ENCODE measurements at places on chromosomes 3 and 15.
A peak's percentile ranks its signal among the peaks of the same experiment; 100 is the strongest.

DNA sequence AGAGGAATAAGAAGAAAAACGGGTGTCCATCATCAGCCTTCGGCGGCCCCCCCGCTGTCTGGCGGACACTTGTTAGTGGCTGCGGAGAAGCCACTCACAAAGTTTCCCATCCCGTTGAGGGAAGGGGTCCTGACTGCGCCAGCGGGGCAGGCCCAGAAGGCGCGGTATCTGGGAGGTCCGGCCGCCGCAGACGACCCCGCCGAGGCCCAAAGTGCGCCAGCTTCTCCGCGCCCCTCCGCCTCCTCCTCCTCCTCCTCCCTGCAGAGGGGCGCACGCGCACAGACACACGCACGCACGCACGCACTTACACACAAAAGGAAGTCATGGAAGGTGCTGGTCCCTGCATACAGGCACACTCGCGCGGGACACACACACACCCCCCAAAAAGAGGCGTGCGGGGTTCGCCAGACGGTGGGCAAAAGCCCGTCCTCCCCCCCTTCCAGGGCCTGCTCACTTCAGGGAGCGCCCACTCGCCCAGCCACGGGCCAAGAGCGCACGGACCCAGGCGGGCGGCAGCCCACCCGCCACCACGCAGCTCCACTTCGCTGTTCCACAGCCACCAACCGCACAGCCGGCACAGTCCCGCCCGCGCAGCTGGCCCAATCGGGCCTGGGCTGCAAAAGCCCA lies 18.0 kb downstream of the ZNF148 start:
- DNase-seq, result peak; percentile 79

- DNase-seq, result no peak
Observed at GRCh38 chr3:146781606-146782005, 176.5 kb upstream of the PLSCR5 start.

- no peak for DNase-seq
Observed at GRCh38 chr15:60358935-60359682, 38.7 kb downstream of the ANXA2 start.

GRCh38 chr3:133956353-133956752 lies 60.7 kb upstream of the RAB6B start:
- no peak for DNase-seq

- DNase-seq, result no peak
Observed at GRCh38 chr3:9765865-9766264, 3.9 kb downstream of the CAMK1 start.

DNA sequence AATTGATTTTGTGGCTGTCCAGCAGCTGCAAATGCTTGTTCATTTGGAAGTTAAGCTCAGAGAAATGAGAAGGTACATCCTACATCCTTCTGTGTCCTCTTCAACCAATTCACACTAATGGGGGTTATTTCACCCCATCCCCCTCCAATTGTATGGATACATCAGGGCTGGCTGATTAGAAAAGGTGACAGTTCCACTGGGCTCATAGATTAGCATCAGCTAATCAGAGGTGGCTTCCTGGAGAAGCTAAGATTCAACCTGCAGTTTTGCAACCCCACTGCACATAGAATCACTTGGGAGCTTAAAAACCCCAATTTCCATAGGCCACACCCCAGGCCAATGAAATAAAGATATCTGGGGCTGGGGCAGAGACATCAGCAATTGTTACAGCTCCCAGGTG lies 217.7 kb upstream of the TLE3 start:
- no peak for DNase-seq

DNA sequence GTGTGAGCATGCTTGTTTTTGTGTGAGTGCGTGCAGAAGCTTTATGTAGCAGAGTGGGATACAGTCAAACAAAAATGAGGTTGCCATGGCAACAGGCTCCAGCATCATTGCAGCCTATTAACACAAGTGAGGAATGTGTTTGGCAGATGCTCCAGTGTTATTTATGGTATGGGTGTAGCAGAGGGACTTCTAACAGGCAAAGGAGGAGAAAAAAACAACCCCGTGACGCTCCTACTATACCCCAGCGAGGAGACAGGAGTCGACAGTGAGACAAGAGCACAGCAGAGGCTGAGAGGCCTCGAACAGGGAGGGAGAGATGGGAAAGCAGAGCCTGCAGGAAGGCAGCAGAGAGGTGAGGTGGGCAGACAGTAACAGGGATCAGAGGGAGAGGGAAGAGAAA lies 4.9 kb downstream of the ADCY5 start:
- DNase-seq, result no peak

- no peak for DNase-seq
Observed at GRCh38 chr3:65020281-65021160, 332.7 kb upstream of the ADAMTS9 start.

DNA sequence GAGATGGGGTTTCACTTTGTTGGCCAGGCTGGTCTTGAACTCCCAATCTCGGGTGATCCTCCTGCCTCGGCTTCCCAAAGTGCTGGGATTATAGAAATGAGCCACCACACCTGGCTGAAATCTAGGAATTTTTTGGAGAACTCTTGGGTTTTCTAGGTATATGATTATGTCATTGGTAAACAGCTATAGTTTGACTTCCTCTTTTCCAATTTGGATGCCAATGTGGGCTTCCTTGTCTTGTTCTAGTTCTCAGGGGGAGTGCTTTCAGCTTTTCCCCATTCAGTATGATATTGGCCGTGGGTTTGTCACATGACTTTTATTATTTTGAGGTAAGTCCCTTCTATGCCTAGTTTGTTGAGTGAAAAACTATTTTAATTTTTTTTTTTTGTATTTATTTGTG lies 17.9 kb downstream of the KCNMB3 start:
- DNase-seq, result no peak

DNA sequence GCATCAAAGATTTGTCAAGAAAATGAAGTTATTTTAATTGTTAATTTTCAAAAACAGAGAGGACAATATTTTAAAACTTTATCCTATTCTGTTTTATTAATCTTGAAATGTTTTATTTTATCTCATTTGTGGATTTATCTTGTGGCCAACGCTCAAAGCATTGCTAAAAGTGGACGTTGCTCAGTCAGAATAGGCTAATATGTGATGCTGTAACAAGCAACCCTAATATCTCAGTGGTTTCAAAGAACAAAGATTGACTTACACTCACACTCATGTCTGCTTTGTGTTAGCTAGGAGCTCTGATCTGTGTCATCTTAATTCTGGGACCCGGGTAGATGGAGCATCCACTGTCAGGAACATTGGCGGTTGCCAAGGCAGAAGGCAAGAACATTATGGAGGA lies 86.0 kb upstream of the PLCL2 start:
- no peak for DNase-seq

- DNase-seq, result no peak
Observed at GRCh38 chr3:4845882-4846281, 133.4 kb upstream of the BHLHE40 start.

DNA sequence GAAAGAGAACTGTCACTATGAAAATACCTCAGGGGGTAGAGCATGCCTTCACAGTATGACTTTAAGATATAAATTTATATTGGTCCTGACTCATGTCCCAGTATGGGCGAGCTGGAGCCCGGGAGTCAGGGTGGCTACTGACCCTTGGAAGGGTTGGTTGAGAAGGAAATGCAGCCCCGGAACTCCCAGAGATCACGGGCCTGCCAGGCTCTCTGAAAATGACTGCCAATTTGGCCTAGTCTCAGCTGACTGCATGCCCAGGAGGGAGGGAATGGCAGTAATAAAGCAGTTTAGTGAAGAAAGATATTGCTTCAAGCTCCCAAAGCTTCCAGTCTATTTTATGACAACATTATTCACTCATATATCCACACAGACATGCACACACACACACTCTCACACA lies 299.0 kb downstream of the NR2F2 start:
- no peak for DNase-seq

DNA sequence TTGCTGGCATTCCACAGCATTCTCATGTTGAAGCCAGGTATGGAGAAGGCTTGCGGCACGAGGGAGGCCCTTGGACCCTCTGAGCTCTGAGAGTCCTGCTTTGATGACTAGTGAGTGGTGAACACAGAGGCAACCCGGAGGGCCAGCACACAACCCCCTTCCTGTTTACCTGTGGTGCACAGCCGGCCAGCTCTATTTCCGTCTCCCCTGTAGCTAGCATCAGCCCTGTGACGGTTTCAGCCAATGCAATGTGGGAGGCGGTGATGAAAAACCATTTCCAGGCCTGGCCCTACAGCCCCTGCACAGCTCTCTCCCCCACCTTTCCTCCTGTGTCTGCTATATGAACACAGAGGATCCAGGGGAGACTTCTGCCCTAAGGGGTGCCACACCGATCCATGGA lies 76.8 kb upstream of the KLHL25 start:
- DNase-seq, result no peak

GRCh38 chr3:28348265-28348628 lies 274 bp upstream of the ZCWPW2 start:
- no peak for DNase-seq
